ENCODE measurements at places on chromosomes 7 and 10.

DNA sequence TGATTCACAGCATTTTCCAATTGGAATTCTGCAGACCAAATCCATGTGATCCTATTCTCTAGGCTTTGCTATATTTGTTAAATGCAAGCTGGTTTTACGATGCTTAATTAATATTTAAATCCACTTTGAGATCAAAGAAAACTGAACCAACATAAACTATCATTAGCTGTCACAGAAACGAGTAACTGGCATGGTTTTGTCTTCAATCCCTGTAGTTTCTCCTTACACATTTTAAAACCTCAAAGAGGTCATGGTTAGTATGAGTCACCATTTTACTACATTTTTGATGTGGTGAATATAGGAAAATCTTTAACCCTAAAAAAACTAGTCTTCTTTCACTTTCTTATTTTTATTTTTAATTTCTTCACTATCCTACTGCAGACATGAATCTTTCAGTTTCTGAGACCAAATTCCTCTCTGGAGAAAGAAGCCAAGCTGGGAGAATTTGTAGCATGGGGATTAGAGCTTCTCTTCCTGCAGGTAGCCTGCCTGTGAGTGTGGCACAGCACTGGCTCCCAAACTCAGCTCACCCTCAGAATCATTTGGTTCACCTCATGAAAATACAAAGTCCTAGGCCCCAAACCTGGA lies 8.7 kb upstream of the LIPM start:
- DNase-seq: no peak

DNA sequence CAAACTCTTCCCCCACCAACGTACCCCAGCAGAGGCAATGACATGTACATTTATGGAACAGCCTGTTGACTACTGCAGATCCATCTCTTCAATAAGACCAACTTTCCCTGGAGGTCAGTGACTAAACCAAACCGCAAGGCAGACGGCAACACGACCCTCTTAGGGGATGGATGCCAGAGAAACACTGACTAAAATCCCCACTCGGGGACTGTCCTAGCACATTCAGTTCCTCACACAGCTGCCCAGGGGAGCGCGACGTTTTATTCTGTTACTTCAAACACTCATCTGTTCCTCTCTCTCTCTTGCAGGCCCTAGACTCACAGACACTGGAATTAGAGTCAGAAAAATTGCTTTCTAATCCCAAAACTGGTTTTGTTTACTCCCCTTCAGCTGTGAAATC lies 146.5 kb upstream of the PRSS1 start:
- no peak for DNase-seq

GRCh38 chr7:70923181-70923845 lies 208.6 kb upstream of the GALNT17 start:
- no peak for DNase-seq

- no peak for DNase-seq
Measured at GRCh38 chr7:137694405-137694804, 152.4 kb downstream of the DGKI start.

DNA sequence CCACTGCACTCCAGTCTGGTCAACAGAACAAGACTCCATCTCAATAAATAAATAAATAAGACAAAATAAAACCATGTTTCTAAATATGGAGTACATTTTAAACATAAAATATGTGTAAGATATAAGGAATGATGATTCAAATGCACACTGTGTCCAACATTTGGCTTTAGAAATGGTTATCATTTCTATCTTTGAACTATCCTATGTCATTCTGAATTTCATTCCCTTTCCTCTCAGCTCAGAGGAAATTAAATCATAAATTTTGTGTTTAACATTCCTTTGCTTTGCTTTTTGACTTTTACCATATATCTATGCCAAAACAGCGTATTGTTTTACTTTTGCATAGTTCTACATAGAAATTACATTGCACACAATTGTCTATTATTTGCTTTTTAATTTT lies 130.9 kb downstream of the GNAT3 start:
- no peak for DNase-seq

DNA sequence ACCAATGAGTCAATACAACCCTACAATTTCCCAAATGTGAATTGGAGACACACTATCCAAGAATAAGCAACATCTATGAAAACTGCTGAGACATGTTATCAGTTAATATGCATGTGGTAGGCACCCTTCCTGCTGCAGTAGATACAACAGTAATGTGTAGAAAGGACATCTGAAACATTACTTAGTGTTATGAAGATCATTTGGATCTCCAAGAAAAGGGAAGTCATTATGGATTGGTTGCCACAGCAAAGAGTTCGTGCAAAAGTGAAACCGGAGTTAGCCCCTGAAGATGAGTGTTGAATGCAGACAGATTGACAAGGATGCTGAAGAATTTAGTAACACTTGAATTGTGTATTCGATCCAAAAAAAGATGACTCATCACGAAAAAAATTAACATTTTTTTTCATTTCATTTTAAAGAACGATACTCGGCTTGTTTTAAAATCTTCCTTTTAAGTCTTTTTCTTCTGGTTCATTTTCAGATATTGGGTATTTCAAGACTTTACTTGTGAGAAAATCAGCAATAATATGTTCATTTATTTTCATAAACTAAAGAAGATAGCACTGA lies 322.4 kb upstream of the KLF6 start:
- DNase-seq: no peak

DNA sequence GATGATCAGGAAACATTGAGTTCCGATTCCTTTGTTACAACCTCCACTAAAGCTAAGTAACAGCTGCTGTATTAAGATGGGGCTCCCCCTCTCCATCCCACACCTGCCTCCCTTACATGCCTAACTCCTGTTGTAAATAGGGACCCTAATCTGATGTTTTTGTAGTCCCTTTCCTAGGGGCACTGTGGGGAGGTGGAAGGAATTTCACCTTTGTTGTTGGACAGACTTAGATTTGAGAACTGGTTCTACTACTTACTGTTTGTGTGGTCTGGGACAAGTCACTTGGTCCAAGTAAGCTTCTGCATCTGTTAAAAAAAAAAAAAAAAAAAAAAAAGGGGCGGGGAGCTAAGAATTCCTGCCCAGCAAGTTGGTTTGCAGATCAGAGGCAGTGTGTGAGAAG lies 42.6 kb downstream of the KIAA1217 start:
- DNase-seq: no peak

DNA sequence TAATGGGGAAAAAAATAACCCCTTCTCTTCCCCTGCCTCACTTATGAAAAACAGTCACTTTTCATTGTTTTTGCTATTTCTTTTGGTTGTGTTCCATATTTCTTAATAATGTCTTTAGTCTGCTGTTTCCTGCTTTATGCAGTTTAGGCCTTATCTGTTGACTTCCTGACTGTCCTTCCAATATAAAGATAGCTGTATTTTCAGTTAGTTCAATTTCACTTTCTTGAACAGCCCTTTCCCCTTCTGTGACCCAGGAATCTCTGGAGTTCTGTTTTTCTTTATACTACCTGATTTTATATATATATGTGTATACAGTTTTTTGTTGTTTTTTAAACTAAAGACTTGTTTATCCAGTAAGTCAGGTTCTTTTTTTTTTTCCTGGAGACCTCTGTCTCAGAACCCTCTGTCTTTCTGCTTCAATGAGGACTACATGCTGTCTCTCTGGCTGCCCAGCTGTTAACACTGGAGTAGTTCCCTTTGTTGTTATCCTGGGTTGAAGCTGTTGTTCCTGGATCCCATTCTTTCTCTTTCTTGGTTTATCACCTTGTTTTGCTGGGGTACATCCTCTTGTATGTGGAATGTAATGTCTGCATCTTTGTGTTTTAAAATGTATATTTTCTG lies 87.2 kb downstream of the GSDME start:
- DNase-seq: no peak

GRCh38 chr10:50362547-50363125 lies 111.3 kb upstream of the ASAH2 start:
- DNase-seq: no peak
